ENCODE measurements at places on chromosomes 1 and 21. TPM values are rescaled to one million over a fixed set of nuclear protein-coding genes. Genes with fewer than 3 reads are reported as not detected.

The RIIAD1 gene
- not detected for total RNA-seq

DNA sequence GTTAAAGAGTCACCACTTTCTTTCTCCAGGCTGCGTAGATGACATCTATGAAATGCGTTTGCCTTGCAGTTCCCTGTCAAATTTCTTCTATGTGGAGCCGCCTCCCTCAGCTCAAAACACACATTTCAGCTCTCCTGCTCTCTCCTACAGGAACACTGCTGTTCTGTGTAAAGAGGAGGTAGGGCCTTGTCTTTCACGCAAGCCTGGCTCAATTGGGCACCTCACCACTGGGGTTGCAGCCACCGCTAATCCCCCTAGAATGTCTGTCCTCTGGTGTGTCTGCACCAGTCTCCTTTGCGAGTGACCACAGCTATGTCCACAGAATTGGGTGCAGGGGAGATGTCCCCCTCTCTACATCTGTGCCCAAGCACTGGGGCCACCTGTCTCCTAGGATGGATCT, 31.8 kb upstream of the CFHR4 start:
- no peak for DNase-seq

The TMEM39B gene
- total RNA-seq = 47.3 TPM

The IL24 gene
- total RNA-seq = not detected

- no peak for DNase-seq
These were observed 41.0 kb downstream of the WASF2 start for GRCh38 chr1:27448982-27449381.

- DNase-seq = no peak
These were observed 236.2 kb upstream of the NRIP1 start for GRCh38 chr21:15301014-15301413.

The SPATA21 gene
- not detected for total RNA-seq

DNA sequence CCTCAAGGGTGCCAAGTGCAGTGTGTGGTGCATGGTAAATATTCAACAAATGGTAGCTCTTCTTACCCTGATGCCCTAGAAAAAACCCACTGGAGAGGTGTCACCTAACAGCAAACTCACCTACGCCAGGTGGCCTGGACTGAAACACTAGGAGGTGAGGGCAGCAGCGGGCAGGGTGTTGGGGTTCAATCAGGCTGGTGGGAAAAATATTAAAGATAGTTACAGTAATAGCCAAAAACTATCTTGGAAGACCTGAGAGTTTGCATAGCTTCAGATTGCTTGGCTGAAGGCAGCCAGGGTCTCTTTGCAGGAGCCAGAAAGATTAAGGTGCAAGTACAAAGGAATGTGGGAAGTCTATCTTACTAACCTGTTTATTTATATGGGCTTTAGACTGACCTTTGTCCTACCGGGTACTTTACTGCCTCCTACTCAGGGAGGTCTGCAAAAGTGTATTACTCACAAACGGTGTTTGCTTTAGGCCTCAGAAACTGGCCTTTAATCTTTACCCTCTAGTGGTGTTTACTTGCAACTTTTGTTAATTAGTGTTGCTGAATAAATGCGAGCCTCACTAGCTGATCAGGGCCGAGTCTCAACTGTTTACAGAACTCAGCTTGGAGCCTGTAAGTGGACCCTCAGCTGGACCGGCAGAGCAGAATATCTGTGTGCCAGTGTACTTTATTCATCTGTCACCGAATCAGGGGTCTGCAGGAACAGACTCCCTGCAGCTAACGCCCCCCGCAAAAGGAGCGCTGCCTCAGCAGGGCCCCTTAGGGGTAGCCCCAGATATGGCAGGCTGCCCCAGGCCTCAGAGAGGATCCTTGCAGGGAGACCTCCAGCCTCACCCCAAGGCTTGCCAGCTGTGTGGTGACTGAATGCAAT, 63.9 kb downstream of the SYF2 start:
- DNase-seq = no peak

DNA sequence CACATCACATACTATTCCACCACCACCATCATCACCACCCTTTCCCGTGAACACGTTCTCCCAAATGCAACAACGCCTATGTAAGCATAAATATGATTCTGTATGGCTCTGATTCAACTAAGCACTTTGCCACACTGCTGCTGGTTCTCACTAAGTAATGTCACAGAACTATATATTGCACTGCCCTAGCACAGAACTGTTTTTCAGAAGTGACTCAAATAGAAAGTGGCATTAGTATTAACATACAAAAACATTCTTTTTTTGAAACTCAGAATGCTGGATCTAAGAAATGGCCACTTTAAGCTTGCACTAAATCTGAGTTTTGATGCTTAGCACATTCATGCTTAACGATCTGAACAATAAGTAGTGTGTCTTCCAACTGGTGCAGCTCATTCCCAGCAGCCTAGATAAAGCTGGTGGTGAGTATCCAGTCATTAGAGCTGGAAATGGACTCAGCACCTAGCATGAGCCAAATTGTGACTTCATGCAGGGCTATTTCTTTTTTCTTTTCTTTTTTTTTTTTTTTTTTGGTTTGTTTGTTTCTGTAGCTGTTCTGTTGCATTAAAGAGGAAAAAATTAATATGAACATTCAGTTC, 46.2 kb upstream of the ZC3H11B start:
- no peak for DNase-seq

- no peak for DNase-seq
These were observed 45.2 kb downstream of the C8B start for GRCh38 chr1:56920591-56921001.
